ENCODE measurements at places on chromosomes 13 and 19.

DNA sequence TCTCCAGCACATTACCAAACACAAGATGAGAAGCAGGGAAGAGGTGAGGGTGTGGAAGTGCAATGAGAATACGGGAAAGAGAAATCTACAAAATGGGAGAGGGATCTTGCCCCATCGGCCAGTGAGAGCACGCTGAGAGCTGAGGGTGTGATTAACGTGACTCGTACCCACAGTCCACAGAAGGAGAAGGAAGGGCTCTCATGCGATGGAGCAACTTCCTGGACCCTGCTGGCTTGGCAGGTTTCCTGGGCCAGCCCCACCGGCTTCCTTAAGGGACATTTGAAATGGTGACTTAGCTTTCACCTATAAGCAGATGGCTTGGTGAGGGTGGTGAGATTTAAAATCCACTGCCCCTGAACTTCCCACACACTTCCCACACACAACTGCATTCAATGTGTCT lies 740.1 kb downstream of the UQCRFS1 start:
- no peak for DNase-seq

DNA sequence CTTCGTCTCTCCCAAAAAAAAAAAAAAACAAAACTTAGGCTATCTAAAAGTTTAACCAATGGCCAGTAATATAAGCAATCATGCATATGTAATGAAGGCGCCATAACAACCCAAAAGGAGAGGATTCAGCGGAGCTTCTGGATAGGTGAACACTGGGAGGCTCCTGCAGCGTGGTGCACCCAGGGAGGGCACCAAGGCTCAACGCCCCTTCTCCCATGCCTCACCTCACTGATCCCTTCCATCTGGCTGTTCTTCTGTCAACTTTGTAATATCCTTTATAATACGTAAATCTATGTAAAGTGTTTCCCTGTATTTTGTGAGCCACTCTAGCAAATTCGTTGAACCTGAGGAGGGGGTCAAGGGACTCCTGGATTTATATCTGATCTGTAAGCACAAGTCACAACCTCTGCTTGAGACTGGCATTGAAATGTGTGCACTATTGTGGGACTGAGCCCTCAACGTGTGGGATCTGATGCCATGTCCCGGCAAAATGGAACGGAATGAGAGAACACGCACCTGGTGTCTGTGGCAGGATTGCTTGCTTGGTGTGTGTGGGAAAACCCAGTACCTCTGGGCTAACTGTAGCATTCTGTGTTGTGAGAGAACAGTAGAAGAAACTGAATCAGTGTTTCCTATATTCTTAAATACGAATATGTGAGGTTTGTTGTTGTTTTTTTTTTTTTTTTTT lies 521 bp upstream of the ZNF665 start:
- no peak for DNase-seq

GRCh38 chr13:33968520-33969507 lies 150.9 kb downstream of the RFC3 start:
- DNase-seq: no peak

DNA sequence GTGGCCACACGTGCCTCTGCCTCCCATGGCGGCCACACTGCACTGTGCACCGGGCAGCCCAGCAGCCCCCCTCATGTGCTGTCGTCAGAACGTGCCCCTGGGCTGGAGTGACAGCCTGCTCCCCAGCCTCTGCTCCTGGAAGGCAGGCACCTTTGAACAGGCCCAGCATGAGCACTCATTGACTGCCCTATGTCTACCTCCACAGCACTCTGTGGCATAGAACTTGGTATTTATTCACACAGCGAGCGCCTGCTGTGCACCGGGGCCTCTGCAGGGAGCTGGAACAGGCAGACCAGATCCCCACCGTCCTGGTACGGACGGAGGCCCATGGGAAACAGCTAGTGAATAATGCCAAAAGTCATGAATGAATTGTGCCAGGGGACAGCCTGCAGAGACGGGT lies 53.7 kb downstream of the DPF1 start:
- no peak for DNase-seq

DNA sequence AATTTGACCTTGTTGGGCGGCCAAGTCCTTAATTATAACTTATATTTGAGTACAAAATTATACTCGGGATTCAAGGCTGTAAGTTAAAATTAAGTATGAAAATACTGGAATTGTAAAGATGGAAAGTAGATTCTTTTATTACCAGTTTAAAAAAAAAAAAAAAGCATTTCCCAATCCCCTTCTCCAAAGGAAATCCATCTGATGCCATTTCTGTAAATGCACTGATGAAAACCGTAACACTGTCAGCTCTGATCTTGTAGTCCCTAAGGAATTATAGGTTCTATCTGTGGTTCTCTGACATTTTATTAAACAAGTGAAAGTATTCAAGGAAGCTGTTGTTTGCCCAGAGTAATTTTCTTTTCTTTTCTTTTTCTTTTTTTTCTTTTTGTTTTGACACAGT lies 41.6 kb upstream of the HNRNPA1L2 start:
- DNase-seq: no peak

Data from stimulated activated CD4-positive, alpha-beta T cell treated with anti-CD3 and anti-CD28 coated beads, Interleukin-1b, Interleukin-23, amount 100 ng/mL, for 24 hours (primary cell).